ENCODE measurements at places on chromosomes 1 and 21. TPM values are rescaled to one million over a fixed set of nuclear protein-coding genes. Genes with fewer than 3 reads are reported as not detected.

Gene FCRL4
- not detected for total RNA-seq

Gene TGFB2
- total RNA-seq = 0.27 TPM

Gene COL8A2
- 1.1 TPM for total RNA-seq

Gene FASLG
- total RNA-seq = 0.24 TPM

Gene KRTAP6-1
- not detected for total RNA-seq

Gene KCNJ10
- 0.29 TPM for total RNA-seq

Gene WNT2B
- 5.9 TPM for total RNA-seq

Gene TNFAIP8L2
- total RNA-seq = 0.72 TPM

Gene BTBD19
- total RNA-seq = 1.6 TPM

Gene CRNN
- total RNA-seq = not detected

Gene NBPF10
- total RNA-seq = 1.9 TPM

Gene APCS
- not detected for total RNA-seq

Gene F13B
- total RNA-seq = not detected

Gene S100A3
- total RNA-seq = 0.61 TPM

Gene MPL
- not detected for total RNA-seq

Gene FOXD2
- total RNA-seq = 25.1 TPM

All from colonic mucosa (tissue), 4 donors.